ENCODE measurements at places on chromosomes 1 and 21. TPM values are rescaled to one million over a fixed set of nuclear protein-coding genes. Genes with fewer than 3 reads are reported as not detected.

- no peak for DNase-seq
Observed at GRCh38 chr1:97243973-97244560, 522.5 kb downstream of the PTBP2 start.

- no peak for DNase-seq
Observed at GRCh38 chr1:19076841-19077616, 120.6 kb upstream of the IFFO2 start.

DNA sequence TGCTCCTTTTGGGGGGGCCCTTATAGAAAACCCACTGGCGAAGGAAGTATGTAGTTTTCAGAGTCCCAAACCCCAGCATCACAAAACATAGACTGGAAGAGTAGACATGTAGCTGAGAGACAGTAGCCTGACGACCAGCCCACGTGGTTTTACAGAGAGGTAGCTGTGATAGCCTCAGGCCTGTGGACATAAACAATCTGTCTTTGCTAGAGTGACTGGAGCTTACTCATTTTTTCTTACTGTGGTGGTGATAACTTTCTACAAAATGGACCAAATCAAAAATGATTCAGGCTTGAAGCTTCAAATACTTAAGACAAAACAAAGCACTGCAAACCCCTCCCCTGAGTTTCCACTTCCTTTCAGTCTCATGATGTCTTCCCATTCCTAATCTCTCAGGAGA, 497.0 kb downstream of the RWDD3 start:
- no peak for DNase-seq

Gene ADGRL4
- 3.2 TPM for total RNA-seq

Gene CD55
- total RNA-seq, result 83.5 TPM

Gene SPATA46
- not detected for total RNA-seq

Gene LCE3C
- total RNA-seq, result not detected

DNA sequence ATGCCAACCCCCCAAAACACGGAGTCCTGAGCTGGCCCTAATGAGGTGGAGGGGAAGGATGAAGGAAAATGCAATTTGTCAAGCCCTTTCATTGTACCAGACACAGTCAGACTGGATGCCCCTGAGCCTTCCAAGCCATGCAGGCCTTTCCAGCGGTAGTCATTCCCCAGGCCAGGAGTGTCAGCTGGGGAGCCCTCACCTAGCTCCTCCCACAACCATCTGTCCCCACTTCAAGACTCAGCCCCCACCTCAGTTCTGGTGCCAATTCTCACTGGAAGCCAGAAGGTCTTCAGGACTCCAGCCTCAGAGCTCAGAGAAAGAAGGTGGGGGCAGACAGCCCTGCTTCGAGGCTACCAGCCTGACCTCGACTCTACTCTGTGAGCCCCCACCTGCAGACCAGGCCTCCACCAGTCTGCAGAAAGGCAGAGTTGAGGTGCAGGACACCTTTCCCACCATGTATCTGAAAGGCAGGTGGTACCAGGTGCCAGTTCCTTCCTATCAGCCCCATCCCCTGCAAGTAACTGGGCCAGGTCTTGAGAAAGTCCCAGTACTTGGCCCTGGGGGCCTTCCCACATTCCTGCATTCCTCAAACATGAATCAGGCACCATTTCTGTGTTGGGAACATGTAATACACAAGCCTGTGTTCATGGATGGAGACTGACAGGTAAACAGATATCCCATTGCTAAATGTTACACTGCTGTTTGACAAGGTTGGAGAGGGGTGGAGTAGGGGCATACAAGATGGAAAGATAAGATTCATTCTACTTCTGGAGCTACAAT, 180.6 kb upstream of the EDN2 start:
- DNase-seq, result no peak

- no peak for DNase-seq
Observed at GRCh38 chr21:36097427-36098181, 27.8 kb downstream of the CBR1 start.

Gene DMBX1
- not detected for total RNA-seq

Gene OR2T29
- total RNA-seq, result not detected

Gene TARBP1
- 24.1 TPM for total RNA-seq

Gene MRPS21
- total RNA-seq, result 40.2 TPM

- DNase-seq, result no peak
Observed at GRCh38 chr1:61167309-61167708, 84.9 kb downstream of the NFIA start.

DNA sequence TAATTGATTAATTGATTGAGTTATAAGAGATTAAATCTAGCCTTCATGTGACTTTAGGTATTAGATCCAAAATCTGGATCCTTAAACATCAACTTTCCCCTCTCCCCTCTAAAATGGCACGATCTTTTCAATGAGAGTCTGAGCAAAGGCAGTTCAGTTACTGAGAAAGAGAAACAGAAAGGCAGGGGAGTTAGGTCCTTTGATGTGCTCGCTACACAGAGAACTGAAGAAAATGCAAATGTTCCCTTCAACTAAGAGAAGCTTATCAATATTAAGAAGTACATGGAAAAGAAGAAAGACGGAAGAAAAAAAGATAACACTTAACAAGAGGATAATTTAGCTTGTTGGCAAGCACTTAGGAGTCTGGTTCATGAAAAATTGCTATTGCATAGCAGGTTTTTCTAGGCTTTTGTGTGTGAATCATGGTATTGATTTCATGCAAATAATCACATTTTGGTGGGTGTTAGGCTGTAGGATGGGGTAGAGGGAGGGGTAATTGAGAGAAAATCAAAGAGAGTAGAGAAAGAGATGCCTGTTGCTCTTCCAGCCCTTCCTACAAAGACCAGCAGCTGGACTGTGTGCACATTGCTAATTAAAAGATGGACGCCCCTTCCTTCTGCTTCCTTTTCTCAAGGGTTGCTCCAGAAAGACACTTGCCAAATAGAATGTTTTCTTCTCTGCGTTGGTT, 307.6 kb upstream of the PLXNA2 start:
- no peak for DNase-seq

GRCh38 chr1:212315907-212316306, 30.7 kb downstream of the PPP2R5A start:
- no peak for DNase-seq

DNA sequence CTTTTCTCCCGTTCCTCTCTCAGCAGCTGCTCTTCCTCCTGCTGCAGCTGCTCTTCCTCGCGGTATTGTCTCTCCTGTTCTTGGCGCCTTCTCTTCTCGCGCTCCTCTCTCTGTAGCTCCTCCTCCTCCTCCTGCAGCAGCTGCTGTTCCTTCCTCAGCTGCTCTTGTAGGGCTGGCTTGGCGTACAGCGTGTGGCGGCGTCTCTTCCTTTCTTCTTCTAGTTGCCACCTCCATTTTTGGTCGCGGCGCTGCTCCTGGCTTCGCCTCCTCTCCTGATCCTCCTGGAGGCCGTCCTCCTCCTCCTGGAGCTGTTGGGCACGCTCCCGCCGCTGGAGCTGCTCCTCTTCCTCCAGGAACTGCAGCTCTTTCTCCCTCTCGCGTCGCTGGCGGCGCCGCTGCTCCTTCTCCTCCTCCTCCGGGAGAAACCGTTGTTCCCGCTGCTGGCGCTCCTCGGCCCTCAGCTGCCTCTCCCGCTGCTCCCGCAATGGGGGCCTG, 4.8 kb downstream of the TCHH start:
- no peak for DNase-seq

Gene RIPPLY3
- total RNA-seq, result 0.47 TPM

DNA sequence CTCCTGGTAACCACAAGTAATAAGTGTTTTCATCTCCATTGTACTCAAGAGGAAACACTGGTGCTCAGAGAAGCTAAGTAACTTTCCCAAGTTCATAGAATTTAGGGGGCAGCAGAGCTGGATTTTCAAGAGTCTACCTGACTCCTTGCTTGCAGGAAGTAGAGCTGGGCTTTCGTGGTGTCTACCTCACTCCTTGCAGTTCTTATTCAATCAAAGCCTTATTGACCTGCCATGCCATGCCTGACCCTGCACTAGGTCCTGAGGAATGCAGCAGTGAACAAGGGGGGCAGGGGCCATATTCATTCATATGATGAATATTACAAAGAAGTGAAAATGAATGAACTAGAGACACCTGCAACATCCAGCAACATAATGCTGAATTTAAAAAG, 93.3 kb downstream of the GLIS1 start:
- DNase-seq, result no peak

DNA sequence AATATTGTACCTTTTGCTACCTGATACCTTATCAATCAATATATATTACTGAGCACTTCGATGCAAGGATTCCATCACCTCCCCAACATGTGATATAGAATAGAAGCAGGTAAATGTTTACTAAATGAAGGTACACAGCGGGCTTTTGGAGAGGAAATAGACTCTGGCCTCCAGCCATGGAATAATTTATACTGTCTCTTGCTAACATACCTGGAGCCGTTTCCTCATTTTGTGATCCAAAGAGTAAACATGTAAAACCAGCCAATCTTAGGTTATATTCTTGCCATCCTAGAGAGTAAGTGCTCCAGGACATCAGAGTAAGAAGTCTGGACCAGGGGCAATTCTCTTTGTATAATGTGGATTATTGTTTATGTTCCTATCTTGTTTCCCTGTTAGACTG, 39.4 kb downstream of the NDUFS5 start:
- no peak for DNase-seq

DNA sequence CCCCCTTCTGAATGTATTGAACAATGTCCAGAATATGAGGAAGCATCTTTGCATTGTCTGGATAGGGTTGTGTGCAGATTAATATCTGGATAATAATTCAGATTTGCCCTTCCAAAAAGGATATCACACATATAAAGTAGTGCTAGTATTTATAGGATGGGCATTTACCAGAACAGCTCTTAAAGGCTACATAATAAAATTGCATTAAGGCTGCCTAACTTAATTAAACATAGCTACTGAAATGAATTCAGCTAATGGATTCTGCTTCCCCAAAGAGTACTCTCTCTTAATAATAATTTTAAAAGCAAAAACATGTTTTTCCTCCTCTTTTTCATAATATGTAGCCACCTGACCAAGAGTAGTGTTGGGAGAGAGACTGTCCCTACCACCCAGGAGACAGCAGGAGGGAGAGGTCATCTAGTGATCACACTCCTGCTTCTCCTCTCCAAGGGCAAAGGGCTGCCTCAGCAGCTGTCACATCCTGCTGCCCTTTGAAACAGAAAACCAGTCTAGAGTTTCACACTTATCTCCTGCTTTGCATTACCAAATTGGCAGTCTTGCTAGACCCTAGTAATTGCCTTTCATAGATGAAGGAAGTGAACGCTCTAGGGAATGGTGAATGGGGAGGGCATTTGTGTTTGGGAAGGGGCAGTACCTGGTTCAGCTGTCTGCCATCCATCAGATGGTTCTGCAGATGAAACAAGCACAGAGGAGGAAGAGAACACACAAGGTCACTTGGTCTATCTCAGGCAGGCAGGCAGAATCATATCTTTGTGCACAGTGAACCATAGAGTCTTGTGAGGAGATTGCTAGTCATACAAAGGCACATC, 29.3 kb upstream of the DDAH1 start:
- no peak for DNase-seq

Data from esophagus squamous epithelium (tissue), 5 donors.